ENCODE measurements at places on chromosomes 6 and 20.

DNA sequence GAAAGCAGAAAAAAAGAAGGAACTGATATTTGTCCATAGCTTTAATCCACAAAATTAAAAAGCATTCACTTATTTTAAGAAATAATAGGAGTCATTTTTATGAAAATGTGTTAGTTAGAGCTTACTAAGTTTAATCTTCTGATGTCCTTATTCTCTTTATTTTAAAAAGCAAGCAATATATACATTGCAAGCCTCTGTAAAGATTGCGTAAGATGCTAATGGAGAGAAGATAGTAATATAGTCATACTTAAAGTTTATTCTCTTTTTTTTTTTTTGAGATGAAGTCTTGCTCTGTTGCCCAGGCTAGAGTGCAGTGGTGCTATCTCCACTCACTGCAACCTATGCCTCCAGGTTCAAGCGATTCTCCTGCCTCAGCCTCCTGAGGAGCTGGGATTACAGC lies 39.7 kb downstream of the AIG1 start:
- DNase-seq: no peak

DNA sequence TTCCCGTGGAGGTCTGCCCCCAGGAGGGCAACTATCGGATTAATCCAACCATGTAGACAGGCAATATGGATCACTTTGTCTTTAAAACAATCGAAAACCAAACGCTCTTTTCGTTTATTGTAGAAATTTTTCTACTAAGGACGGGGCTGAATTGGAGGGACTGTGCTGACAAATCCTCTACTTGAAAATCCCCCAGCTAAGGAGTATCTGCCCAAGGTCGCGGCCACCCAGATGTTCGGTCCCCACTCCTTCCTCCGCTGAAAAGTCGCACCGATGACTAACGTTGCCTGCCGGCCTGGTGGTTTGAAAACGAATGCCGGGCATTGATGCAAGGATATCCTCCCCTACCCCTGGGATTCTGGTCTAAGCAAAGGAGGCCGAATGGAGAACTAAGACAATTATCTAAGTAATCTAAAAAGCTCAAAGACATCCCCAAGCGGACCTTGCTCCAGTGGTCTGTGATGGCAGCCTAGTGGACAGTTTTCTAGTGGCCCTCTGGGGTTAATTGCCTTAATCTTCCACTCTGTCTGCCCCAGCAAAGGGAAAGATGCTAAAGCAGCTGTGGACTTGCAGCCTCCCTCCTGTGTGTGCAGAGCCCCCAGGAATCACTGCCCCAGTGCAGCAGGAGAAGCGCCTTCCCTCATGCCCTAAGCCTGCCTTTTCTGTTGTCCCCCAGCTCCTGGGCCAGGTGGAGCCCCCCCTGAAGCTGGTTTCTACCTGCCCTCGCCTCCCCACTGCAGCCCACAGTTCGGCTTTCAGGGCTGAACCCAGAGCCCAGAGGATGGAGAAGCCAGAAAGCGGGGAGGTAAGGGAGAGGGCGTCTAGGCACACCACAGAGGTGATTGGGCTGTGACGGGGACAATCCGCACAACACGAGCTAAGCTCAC lies 3.6 kb upstream of the FOXC1 start:
- peak; percentile 26 for DNase-seq

DNA sequence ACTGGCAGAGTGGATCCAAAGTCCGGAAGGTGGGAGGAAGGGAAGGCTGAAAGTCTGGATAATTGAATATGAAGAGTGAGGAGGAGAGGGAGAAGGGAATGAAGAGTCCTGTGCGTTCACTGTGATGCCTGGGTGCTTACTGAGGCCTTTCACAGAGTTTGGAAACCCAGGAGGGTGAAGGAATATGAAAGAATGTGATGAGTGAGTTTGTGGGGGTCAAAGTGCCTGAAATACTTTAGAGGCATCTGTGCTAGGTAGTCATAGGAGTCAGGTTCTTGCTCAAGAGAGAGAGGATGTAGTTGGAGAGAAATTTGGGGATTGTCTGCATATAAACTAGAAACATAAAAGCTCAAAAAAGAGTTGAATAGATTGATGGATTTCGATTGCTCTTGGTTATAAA lies 20.7 kb downstream of the NKX2-4 start:
- no peak for DNase-seq

GRCh38 chr6:26613689-26614683 lies 17.2 kb downstream of the ABT1 start:
- DNase-seq: peak; percentile 63

DNA sequence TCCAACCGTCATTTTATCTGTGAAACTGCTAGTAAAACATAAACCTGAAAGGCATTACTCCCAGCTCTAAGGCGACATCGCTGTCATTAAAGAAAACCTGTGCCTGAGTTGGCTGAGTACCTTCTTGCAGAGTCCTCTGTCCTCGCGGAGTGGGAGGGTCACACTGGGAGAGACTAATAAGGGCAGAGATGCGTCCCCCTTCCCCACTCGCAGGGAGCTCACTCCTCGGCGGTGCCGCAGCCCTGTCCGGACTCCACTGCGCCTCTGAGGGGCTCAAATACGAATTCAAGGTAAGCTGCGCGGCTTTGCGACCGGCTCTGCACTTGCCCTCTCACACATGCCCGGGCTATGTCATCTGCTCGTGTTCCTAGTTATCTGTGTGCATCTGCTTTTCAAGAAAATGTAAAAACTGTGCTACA lies at the start of gene COL19A1:
Gene COL19A1, plus strand, starts transcription at position 206 of the 419 bp plus-strand sequence. CDS start 13,012 bp downstream, outside the sequence.
- DNase-seq: peak; percentile 76

DNA sequence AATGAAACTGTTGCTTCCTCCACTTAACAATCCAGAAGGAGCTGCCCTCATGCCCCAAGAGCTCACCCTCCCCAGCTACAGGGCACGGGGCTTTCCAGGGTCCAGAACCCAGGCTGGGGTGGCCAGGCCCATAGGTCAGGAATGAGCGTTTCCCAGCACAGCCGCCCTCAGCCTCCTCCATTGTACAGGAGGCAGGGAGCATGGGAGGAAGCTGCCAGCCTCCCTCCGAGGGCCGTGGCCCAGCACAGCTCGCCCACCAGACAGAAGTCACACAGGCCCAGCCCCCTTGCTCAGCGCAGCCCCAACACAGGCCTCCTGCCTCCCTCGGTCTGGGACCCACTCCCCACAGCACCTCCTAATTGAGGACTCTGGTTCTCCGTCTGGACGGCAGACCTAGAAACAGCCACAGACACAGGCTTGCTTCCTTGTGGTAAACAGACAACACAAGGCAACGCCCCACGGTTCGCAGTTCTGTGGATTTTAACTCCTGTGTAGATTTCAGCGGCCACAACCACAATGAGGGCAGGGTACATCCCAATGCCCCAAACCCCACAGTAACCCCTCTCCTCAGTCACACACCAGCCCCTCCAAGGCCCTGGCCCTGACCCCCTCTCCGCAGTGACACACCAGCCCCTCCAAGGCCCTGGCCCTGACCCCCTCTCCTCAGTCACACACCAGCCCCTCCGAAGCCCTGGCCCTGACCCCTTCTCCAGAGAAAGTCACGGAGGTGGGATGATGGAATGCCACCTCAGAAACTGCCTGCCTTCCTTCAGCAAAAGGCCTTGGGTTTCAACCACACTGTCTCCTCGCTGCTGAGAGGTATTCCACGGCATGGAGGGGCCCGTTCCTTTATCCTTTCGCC lies 173.5 kb downstream of the DLL1 start:
- DNase-seq: no peak

- DNase-seq: peak; percentile 34
Observed at GRCh38 chr6:154471609-154472362, 38.7 kb downstream of the CNKSR3 start.

- no peak for DNase-seq
Observed at GRCh38 chr6:56655249-56655648, 12.6 kb upstream of the DST start.

- DNase-seq: no peak
Observed at GRCh38 chr20:38067717-38068365, 34.3 kb downstream of the RPRD1B start.

DNA sequence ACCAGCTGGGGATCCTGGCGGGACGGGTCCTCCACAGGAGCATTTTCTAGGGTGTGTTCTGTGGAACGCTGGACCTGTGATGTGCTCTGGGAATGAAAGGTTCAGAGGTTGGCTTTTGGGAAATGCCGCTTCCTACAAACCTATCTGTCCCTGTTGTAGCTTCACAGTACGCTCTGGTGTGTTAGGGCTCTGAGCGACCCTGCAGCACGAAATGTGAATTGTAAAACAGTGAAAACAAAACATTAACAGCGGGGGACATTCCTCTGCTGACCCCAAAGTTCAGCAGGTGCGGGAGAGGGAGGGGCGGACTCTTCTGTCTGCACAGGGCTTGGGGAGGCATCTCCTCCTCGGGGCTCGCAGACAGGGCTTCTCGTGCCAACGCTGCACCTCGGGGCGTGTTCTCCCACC lies 155.9 kb downstream of the NRN1 start:
- peak; percentile 56 for DNase-seq

- DNase-seq: peak; percentile 33
Observed at GRCh38 chr6:13395272-13396237, 67.2 kb upstream of the TBC1D7 start.

DNA sequence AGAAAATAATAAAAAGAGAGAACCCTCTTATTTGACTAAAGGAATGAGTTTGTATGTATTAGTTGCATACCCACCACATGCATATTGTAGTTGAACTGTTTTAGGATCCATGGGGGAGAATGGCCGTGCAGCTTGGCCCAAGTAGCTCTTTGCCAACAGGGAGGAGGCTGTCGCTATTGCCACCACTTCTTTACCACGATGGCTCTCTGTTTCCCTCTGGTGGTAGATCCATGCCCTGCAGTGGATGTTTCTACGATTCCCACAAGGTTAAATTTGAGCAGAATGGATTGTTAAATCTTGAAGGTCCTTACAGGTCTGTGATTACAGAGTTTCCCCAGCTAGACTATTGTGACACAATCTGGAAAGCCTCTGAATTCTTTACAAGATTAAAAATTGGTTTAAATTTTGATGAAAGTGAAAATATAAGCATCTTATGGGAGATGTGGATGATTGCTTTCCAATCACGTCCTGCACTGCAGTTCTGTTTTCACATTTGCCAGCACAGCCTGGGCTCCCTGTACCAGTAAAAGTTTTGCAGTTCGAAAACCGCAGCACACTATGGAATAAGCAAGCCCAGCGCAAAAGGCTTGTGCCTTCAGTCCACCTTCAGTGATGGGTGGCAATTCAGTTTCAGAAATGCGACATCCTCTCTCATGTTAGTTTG lies 34.4 kb upstream of the FNDC1 start:
- peak; percentile 67 for DNase-seq

DNA sequence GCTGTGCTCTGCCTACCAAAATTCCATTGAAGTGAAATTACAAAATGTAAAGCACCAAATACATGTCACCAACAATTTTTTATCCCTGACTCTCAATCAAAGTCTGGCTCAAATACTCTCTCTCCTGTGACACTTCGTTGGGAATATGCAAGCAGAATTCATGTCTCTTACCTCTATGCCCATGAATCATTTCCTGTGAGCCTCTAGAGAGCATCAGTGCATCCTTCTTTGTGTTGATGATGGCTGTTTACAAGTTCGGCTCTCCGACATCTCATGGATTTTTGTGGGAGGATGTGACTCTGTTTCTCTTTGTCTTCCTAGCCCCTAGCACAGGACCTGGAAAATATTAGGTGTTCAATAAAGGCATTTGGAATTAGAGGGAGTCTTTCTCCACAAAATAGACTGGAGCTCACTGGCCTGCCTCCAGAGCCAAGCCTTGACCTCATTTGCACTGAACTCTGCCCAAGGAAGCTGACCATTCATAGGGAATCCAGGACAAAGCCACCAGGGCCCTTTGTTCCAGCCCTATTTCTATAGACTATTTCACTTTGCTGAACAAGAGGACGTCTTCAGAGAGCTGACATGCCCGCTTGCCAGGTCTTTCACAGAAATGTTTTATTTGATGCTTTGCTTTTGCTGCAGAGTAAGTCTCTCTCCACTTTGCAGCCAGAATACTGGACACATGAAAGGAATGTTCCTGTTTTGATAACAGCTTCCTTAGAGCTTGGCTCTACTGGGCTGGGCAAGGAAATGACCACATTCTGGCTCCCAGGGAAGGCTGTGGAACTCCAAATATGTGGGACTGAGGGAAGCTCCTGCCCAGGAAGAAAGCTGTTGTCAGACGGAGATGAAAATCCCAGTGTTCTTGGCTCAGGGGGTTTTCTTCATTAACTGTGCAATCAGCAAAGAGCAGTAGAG lies 194.5 kb upstream of the CDYL start:
- no peak for DNase-seq

GRCh38 chr6:153960281-153960680 lies 78.8 kb upstream of the OPRM1 start:
- DNase-seq: no peak

- no peak for DNase-seq
Observed at GRCh38 chr6:5718231-5718947, 288.3 kb downstream of the NRN1 start.

DNA sequence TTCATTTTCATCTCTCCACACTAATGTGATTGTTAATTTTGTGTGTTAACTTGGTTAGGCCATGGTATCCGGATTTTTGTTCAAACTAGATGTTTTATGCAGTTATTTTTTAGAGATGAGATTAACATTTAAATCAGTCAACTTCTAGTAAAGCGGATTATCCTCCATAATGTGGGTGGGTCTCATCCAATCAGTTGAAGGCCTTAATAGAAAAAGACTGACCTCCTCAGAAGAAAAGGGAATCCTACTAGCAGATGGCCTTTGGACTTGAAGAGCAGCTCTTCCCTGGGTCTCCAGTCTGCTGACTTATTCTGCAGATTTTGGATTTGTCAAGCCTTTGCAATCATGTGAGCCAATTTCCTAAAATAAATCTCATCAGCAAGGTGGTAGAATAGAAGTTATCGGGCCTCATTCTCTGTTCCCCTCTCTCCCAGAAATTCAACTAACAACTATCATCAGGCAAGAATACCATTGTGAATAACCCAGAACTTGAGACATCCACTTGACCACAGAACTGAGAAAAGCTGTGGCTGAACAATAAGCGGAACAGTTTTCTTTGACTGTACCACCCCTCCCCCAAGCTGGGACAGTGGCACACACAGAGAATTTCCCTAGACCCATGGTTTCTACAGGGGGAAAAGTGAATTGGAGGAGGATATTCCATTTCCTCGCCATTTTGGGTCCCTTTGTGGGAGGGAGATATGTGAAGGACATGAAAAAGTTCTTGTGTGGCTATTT lies 323.0 kb downstream of the UTRN start:
- no peak for DNase-seq

- no peak for DNase-seq
Observed at GRCh38 chr6:15989397-15989796, 139.5 kb upstream of the MYLIP start.

DNA sequence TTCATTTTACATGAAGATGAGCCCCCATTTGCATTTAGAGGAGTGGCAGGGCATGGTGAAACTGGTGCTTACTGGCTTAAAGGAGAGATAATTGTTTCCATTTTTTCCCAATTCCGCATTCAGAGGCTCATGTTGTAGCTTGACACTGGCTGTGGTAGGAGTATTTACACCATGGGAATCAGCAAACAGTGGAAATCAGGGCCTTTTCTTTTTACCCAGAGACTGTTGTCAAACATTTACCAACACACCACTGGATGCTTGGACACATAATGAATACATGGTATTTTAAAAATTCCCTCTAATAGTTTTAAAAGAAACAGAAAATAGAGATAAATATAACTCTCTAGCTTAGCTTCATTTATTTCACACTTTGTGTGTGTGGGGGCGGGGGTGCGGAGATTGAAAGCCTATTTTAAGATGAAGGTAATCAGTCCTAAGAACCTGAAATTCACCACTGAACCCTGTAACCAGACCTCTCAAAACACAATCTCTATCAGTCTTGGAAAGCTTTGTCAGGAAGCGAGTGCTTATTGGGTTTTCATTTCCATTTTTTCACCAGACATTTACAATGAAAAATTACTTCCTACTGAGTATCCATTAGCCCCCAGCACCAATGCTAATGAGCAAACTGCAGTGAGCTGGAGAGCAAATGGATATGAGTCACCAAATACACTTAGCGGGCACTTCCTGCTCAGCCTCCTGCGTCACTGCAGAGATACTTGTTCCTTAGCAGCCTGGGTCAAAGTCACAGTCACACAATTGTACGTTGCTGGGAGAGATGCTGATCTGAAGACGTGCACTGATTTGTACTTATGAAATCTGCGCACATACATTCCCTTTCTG lies 532.0 kb downstream of the BCKDHB start:
- DNase-seq: peak; percentile 96

All from DMS53 (cell line).